Cardiac fibroblast (primary cell): ENCODE measurements at places on chromosomes 7 and 10.
A peak's percentile ranks its signal among the peaks of the same experiment; 100 is the strongest.

DNA sequence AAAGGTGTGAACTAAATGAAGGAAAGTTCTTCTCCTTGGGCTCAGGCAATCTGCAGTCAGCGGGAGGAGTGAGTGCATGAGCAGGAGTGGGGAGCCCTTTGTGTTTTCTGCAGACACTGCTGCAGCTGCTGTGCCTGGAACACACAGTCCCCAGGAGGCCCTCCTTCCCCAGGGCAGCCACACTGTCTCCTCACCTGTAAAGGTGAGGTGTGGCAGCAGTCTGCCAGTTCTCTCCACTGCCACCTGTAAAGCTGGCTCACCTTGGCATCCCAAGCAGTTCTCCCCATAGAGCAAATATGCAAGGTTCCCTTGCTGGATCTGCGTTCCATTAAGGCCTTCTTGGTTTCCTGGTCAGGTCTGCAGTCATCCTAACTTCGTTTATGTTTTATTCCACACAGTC, 5.2 kb upstream of the VWC2 start:
- DNase-seq, result no peak

DNA sequence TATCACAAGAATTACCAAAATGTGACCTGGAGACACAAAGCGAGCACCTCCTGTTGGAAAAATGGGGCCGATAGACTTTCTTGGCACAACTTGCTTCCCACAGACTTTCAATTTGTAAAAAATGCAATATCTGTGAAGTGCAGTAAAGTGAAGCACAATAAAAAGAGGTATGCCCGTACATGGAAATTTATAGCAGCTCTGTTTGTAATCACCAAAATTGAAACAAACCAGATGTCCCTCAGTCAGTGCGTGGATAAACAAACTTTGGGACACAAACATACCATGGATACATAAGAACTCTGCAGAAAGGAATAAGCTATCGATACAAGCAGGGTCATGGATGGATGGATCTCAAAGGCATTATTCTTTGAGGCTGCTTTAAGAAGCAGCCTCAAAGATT, 33.6 kb downstream of the ARID5B start:
- DNase-seq, result no peak

DNA sequence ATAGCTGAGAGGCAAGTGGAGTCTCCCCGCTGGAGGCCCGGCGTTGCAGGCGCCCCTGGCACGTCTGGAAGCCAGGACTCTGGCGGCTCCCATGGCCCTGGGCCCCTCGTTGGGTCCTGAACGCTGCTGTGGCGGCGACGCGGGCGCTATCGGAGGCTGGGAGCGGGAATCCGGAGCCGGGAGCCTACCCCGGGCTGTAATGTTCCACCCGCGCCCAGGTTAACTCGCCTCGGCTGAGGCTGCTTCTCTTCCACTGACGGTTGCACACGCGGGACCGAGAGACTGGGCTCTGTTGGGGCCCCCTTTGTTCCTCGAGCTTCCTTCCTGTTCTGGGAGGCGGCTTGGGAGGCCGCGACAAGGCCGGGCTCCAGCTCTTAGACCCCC, 1.3 kb upstream of the HOXA5 start:
- no peak for DNase-seq

DNA sequence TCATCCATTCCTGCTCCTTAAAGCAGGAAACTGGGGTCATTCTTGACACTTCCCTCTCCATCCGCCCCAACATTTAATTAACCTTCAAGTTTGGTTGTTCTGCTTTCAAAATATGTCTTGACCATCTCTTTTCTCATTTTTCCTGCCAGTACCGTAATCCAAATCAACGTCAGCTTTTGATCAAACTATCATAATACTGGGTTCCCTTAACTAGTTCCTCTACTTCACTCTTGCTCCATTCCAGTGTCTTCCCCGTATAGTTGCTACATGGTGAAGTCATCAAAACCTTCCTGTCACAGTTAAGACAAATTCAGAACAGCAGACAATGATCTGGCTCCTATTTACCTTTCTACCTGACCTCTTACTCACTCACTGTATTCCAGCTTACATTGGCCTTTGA, 6.6 kb upstream of the KLF14 start:
- DNase-seq, result no peak

GRCh38 chr7:47301105-47301477, 280.8 kb downstream of the TNS3 start:
- DNase-seq, result no peak

DNA sequence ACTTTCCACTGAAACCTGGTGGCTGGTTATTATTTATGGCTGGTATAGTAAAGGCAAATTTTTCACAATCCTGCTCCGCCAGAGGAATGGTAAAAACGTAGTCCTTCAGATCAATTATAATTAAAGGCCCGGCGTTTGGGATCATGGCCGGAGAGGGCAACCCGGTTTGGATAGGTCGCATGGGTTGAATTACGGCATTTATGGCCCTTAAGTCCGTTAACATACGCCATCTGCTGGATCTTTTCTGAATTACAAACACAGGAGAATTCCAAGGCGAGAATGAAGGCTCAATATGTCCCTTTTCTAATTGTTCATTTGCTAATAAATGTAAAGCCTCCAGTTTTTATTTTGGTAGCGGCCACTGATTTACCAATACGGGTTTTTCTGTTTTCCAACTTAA, 11.3 kb upstream of the TAS2R3 start:
- peak; percentile 26 for DNase-seq

DNA sequence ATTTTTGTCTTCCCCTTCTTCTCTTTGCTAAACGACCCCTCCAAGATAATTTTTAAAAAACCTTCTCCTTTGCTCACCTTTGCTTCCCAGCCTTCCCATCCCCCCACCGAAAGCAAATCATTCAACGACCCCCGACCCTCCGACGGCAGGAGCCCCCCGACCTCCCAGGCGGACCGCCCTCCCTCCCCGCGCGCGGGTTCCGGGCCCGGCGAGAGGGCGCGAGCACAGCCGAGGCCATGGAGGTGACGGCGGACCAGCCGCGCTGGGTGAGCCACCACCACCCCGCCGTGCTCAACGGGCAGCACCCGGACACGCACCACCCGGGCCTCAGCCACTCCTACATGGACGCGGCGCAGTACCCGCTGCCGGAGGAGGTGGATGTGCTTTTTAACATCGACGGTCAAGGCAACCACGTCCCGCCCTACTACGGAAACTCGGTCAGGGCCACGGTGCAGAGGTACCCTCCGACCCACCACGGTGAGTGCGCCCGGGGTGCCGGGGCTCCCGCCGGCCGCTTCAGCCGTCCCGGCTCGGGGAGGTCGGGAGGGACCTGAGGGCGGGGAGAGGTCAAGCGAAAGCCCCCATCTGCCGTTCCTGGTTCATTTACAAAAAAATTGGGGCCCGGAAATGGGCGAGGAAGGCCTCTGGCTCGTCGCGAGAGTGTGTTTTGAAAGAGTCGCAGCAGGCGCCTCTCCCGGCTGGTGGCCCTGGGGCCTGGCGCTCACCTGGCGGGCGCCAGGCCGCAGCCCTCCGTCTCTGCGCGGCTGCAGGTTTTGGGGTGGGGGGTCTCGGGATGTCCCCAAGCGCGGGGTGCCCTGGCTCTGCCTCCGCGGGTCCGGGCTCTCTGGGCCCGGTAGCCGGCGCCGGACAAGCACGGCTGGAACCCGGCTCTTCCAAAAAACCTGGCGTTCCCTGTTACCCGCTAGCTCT, 1.2 kb downstream of the GATA3 start:
- DNase-seq, result no peak

DNA sequence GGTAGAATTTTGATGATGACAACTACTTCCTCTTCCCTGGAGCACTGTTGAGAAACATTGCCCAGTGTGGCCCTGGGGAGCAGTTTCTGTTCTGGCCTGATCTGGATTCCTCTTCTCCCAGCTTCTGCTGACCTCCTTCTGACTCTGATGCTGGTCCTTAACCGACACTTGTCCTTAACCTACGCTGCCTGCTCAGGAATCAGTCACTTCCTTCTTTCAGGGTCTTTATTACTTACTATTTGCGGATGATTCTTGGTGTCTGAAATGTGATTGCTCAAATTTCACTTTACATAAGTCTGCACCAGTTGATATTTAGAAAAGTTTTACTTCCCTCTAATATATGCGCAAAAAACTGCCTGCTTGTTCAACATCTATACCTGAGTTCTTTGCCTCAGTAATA, 164.1 kb downstream of the PTEN start:
- DNase-seq, result no peak

GRCh38 chr7:105691082-105691679, 109.9 kb upstream of the EFCAB10 start:
- peak; percentile 65 for DNase-seq

DNA sequence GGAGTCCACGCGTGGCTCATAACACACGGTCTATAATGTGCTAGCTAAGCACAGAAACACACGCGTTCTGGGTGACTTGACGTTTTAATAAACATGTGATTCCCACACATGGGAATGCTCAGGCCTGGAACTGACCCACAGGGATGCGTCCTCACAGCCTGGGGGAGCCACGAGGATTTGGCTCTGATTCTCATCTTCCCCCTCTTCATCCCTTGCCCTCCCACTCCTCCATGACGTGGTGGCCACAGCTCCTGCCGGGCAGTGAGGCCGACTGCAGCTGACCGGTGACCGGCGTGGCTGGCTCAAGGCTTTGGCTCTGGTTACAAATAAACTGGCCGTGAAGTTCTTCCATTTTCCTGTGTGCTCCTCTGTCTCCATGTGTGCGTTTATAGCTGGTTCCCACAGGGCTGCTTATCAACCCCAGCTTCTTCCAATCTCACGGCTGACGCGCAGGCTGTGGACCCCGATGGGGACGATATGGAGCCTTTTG, 40.9 kb upstream of the KLF6 start:
- peak; percentile 63 for DNase-seq

DNA sequence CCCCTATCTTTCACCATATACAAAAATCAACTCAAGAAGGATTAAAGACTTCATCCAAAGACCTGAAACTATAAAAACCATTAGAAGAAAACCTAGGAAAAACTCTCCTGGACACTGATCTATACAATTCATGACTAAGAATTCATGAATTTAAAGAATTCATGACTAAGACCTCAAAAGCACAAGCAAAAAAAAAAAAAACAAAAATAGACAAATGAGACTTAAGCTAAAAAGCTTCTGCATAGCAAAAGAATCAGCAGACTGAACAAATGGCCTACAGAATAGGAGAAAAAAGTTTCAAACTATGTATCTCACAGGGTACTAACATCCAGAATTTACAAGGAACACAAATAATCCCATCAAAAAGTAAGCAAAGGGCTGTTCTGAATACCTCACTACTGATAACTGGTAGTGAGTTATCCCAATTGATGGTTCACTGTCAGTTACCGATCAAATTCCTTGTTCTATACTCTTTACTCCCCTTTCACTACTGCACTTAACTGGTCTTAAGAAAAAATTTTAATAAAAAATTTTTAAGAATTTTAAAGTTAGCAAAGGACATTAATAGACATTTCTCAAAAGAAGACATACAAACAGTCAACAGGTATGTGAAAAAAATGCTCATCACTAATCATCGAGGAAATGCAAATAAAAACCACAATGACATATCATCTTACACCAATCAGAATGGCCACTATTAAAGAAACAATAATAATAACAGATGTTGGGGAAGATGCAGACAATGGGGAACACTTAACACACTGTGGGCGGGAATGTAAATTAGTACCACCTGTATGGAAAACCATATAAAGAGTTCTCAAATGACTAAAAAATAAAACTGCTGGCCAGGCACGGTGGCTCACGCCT, 33.2 kb downstream of the KMT2C start:
- peak; percentile 59 for DNase-seq

- DNase-seq, result no peak
Measured at GRCh38 chr7:157153260-157153659, 14.5 kb downstream of the UBE3C start.

DNA sequence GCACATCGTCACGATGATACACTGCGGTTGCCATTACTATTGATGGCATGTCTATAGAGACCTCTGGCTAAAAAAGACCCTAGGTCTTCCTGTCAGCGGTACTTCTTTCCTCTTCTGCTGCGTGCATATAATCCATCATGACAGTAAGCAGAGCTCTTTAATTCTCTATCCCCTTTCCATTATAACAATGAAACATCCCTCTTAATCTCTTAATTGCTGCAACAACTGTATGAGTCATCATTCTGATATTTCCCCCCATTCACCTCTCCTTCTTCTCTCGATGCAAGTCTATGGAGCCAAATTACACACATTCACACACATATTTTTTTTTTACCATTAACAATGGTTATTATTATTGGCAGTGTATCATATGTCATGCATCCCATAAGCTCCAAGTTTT, 45.2 kb upstream of the AKR1E2 start:
- peak; percentile 82 for DNase-seq

DNA sequence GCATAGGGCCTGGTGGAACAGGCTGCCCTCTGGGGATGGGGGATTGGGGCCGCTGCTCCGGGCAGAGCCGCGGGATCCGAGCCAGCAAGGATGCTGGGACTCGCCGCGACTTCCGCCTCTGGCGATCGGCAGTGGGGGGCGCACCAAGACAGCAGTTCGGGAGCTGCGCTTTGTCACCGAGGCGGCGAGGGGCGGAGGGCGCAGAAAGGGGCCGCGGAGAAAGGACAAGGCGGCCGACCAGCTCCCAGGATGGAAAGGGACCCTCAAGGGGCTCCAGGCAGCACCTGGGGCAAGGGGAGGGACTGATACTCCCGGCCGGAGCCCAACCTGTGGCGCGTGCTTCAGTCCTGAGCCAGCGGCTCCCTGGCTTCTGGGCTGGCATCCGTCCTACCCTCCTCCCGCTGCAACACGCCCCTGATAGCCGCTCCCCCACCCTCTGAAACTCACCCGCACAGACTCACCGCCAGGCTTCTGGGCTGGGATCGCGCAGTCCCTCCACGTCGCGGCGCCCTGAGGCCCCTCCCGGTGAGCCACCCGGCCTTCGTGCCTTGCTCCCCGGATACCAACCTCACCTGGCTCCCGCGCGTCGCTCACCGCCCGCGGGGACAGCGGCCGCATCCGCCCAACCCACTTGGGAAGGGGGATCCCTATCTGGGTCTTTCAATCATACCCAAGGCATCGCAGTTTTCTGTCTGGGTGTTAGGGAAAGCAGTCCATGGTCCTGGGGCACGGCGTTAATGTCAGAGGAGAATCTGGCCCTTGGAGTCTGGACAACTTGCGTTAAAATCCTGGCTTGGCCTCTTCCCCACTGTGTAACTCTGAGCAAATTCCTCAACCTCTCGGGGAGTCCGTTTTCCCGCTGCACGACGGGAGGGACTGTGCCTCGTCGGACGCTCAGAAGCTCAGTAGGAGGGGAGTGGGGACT, 7.0 kb upstream of the EVX1 start:
- DNase-seq, result peak; percentile 34

GRCh38 chr7:101698964-101699363, 69.9 kb upstream of the MYL10 start:
- no peak for DNase-seq

- peak; percentile 18 for DNase-seq
Measured at GRCh38 chr7:47693216-47693615, 111.3 kb upstream of the TNS3 start.

GRCh38 chr10:18650404-18650997, 886 bp downstream of the NSUN6 start:
- DNase-seq, result peak; percentile 11
